Urothelium cell line (cell line): ENCODE measurements at places on chromosomes 16 and 17.
A peak's percentile ranks its signal among the peaks of the same experiment; 100 is the strongest.

DNA sequence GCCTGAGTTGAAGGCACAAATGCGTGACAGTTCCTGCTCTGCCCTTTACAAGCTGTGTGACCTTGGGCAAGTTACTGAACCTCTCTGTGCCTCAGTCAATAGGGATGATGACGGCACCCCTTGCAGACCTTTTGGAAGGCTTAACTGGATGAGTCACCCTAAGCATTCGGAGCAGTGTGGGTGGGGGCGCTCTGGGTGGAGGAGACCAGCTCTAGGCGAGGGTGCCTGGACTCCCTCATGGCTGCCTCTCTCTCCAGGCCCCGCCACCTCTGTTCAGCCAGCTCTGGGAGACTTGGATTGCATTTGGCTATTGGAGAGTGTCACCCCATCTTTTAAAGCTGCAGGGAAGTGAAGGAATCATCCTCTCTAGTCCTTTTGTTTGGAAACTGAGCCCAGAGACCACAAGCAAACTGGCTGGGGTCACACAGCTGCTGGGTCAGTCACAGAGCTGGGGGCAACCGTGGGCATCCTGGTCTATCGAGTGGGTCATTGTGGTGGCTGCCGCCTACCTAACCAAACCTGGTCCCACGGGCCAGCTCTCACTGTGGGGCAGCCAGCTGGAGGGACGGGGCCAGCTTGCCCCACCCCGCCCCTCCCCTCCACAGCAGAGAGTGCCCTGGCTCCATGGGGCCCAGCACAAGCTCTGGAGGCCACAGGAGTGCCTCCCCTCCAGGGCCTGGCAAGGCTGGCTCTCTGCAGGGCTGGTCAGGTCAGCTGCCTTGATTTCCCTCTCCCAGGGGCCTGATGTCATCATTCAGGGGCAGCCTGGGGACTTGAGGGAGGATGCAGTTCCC, 20.2 kb upstream of the GSE1 start:
- DNase-seq, result peak; percentile 18

DNA sequence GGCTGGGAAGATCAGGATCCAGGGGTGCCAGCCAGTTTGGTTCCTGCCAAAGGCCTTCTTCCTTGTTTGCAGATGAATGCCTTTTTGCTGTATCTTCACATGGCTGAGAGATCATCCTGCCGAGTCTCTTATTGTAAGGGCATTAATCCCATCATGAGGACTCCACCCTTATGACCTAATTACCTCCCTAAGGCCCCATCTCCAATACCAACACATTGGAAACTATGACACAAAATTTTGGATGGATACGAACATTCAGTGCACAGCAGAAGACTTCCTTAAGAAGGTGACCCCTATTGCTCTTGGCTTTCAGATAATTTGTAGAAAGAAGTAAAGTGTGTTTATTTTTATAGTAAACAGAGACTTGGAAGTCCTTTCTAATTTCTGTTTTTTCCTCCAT, 1164.7 kb upstream of the CDH8 start:
- DNase-seq, result no peak

GRCh38 chr17:38434178-38434665, 6.0 kb downstream of the ARHGAP23 start:
- no peak for DNase-seq

- DNase-seq, result peak; percentile 40
Observed at GRCh38 chr17:21089145-21089544, 37.6 kb upstream of the DHRS7B start.

GRCh38 chr16:78516006-78516736, 416.7 kb downstream of the WWOX start:
- DNase-seq, result no peak

GRCh38 chr17:73232587-73233373, 28.9 kb downstream of the CPSF4L start:
- peak; percentile 76 for DNase-seq

- no peak for DNase-seq
Observed at GRCh38 chr16:50303605-50304466, 37.5 kb downstream of the ADCY7 start.

DNA sequence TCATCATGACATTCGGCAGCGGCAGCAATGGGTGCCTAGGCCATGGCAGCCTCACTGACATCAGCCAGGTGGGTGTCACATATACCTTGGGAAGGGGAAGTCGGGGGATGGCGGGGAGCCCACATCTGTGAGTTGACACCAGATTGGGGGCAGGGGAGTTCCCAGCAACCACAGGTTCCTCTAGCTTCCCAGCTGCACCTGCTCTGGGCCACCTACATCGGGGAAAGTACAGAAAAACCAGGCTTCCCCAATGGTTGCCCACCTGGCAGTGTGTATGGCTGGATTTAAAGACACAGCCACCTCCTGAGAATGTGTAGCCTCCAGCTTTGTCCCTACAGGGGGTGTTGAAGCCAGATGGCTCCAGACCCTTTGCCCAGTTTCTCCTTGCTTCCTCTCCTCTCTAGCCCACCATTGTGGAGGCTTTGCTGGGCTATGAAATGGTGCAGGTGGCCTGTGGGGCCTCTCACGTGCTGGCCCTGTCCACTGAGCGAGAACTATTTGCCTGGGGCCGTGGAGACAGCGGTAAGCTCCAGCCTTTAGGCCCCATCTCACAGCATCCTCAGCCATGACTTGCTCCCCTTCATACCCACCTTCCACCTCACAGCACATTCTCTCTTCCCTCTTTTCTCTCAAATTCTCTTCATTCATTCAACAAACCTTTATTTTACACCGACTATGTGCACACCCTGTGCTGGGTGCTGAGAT, 5.0 kb upstream of the TRAF4 start:
- no peak for DNase-seq

DNA sequence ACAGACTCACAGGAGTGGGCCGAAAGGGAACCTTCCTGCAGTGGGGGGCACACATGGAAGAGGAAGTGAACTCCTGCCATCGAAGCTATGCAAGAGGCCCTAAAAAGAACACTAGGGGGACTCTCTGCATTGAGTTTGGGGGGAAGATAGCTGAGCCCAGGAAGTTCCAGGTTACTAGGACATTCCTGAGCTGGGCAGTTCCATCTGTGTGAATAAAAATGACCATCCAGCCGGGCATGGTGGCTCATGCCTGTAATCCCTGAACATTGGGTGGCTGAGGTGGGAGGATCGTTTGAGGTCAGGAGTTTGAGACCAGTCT, 211.8 kb downstream of the ZNF423 start:
- DNase-seq, result no peak

GRCh38 chr17:51739245-51739886, 419.1 kb downstream of the CA10 start:
- no peak for DNase-seq

GRCh38 chr17:10130677-10131076, 67.7 kb downstream of the GAS7 start:
- no peak for DNase-seq

DNA sequence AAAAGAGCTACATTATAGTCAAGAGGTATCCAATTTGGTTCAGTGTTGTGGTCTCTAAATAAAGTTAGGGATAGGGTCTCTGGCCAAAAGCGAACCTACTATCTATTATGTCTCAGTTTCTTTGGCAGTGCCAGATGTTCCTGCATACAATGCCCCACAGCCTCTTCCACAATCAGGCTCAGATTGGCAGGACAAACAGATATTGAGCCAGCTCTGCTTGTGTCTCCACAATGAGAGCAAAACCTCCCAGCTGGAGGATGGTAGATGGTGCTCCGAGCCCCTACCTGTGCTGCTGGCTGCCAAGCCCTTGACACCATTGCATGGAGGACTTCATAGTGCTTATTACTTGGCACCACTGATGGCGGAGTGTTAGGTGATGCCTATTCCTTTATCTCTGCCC, 19.7 kb downstream of the PHAF1 start:
- no peak for DNase-seq

DNA sequence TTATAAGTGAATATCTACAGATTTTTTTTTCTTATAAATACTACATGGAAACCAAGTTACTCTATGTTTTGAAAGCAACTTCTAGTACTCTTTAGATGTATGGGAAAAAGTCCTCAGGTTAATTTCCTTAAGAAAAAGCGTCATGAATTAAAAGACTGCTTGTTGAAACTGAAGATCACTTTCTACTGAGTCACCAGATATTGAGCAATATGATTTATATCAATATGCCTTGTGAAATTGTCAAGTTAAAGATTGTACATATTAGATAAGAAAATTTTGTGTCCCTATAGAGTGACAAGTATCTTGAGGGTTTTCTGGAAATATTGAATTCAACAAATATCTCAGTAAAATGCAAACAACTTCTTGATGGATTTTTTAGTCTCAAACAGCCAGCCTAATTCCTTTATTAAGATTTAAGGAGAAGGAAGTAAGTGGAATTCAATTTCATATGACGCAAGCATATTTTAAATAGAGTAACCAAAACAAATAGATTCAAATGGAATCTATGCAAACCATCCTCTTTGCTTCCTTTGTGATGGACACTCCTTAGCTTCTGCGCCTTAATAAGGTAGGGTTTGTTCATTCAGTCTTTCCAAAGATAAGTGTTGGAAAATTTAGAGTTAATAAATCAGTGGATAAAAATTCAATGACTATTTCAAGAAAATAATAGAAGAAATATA, 16.6 kb downstream of the KRT12 start:
- DNase-seq, result no peak

DNA sequence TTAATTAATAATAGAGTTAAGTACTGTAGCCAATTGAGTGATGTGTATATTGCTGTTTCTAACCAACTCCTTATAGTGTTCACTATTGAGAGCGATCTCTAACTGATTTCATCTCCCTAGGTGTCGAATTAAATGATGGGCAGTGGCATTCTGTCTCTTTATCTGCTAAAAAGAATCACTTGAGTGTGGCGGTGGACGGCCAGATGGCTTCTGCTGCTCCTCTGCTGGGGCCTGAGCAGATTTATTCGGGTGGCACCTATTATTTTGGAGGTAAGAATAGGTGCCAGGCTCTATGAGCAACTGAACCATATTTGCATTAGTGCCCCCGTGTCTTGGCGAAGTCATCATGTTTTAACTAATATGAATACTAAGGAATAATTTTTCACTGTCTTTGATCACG, 184.6 kb downstream of the CNTNAP4 start:
- DNase-seq, result no peak

GRCh38 chr17:80539022-80539641, 5.5 kb upstream of the RPTOR start:
- DNase-seq, result no peak

- peak; percentile 54 for DNase-seq
Observed at GRCh38 chr16:66580605-66581209, 1.4 kb downstream of the CMTM2 start.

- DNase-seq, result peak; percentile 48
Observed at GRCh38 chr17:71084219-71084618, 914.9 kb downstream of the KCNJ2 start.

DNA sequence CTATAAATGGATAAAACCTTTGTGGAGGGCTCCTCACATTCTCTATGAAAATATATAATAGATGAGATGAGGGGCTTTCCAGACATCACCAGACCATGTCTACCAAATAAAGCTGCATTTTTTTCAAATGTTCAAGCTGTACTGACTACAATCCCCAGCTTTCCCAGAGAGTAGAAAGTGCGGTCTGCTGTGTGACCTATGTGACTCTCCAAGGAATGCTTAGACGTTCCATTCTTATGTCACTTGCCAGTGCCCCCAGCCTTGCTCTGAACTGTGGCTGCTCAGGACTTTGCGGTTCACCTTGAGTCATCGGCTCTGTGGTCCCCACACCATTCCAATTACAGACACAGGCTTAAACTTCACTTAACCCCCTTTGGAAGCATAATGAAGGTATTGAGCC, 47.8 kb upstream of the SCNN1B start:
- DNase-seq, result peak; percentile 82

- DNase-seq, result peak; percentile 85
Observed at GRCh38 chr17:40345161-40345993, 19.2 kb downstream of the GJD3 start.

- DNase-seq, result no peak
Observed at GRCh38 chr16:82010649-82011048, 621 bp downstream of the SDR42E1 start.

DNA sequence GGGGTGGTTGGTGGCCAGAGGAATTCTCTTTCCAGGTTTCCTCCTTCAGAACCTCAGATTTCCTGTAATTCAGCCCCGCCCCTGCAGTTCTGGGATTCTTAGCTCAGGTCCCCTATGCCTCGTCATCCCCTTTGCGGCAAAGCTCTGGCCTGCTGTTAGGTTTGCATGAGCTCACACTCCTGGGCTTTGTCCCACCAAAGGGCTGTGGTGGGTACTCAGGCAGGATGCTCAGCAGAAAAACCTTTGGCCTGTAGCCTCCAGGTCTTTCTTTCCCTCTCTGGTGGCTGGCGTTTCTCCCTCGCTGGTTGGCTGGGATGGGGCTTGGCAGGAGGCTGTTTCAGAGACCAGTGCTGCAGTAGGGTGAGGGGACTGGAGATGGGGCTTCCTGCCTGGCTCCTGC, 9.6 kb upstream of the PLEKHG4 start:
- DNase-seq, result peak; percentile 55

- no peak for DNase-seq
Observed at GRCh38 chr16:47928008-47928407, 227.8 kb downstream of the ABCC12 start.

GRCh38 chr16:51147776-51148677, 3.0 kb downstream of the SALL1 start:
- no peak for DNase-seq

GRCh38 chr17:17108451-17109049, 66.3 kb downstream of the MPRIP start:
- no peak for DNase-seq

- DNase-seq, result no peak
Observed at GRCh38 chr17:79739148-79740062, 8.7 kb downstream of the ENPP7 start.

DNA sequence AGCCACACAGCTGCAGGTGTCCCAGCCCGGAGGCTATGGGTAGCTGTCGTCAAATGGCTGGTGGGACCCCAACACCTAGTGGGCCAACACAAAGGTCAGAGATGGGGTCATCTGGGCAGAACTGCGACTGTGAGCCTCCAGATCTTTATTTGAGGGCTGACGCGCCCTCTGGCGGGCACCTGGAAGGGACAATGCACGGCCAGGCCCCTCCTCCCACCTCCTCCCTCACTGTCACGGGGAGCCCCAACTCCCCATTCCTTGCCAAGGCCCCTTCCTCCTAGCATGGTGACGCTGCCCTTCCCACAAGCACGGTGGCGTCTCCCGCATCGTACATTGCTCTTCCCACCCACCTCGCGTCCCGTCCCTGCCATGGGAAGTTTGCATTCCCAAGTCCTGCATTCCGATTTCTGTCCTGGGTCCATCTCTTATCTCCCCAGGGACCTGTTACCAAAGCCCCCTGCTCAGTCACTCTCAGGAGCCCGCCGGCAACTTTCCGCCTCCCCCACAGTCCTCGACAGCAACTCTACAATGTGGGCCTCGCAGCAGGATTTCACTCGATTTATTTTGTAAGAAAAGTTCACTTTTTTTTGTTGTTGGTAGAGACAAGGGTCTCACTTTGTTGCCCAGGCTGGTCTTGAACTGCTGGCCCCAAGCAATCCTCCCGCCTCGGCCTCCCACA, 1.0 kb downstream of the TLE7 start:
- no peak for DNase-seq

- no peak for DNase-seq
Observed at GRCh38 chr16:57601801-57602478, 26.5 kb upstream of the ADGRG1 start.
